ENCODE measurements at places on chromosomes 11 and 22.
A peak's percentile ranks its signal among the peaks of the same experiment; 100 is the strongest.

- no peak for ATAC-seq
Measured at GRCh38 chr11:1126935-1127663, 30.7 kb upstream of the MUC5AC start.

GRCh38 chr11:113237261-113237660 lies 77.1 kb upstream of the TTC12 start:
- ATAC-seq: no peak

- ATAC-seq: no peak
Measured at GRCh38 chr11:78377625-78378418, 39.8 kb downstream of the GAB2 start.

DNA sequence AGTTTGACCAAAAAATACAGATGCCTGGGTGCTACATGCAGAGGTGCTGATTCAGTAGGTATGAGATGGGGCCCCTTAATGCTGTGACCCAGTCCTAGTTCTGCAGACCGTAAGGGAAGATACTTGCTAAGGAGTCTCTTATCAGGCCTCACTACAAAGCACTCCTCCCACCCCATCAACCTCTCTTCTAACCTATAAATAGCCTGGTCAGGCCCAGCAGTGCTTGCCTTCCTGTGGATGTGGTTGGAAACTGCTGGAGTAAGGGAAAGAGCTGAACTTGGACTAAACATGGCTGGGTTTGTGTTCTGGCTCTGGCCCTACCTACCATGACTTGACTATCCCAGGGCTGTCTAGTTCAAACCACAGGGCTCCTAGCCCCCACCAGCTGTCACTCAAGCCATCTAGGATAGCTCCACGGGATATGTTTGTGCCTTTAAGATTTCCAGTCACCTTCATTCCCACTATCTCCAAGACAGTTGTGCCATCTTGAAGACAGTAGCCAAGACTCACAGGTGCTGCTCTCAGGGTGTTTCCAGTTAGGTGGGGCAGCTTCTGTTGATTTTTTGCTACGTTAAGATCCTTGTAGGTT lies 9.5 kb upstream of the DKK3 start:
- ATAC-seq: no peak

- ATAC-seq: no peak
Measured at GRCh38 chr22:36986242-36986821, 32.9 kb downstream of the TST start.

DNA sequence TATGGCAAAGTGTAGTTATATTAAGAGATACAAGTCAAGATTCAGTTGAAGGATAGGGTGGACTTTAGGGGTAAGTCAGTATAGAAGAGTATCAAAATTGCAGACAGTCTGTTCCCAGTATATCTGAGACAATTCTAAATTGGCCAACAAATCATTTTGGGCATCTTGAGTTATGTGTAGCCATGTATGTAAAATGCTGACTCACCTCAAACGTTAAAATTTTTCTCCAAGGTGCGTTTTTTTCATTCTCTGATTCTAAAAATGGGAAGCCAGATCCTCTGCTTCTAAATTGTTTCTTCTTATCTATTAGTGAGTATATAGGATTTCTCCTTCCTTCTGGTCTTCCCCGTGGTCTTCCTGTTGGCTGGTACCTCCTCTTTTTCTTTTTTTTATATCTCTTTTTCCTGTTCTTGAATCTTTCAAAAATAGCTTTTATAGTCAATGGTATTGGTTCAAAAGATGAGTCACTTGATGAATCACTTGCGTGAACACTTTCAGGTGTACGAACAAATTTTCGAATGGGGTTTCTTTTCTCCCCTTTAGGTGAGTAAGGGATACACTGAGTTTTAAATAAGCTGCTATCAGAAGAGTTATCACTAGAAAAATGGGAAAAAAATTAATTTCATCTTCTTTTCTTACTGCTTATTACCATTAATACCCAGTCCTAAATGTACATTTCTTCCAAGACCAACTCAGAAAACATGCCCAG lies 3.2 kb downstream of the TAF1D start:
- ATAC-seq: no peak

DNA sequence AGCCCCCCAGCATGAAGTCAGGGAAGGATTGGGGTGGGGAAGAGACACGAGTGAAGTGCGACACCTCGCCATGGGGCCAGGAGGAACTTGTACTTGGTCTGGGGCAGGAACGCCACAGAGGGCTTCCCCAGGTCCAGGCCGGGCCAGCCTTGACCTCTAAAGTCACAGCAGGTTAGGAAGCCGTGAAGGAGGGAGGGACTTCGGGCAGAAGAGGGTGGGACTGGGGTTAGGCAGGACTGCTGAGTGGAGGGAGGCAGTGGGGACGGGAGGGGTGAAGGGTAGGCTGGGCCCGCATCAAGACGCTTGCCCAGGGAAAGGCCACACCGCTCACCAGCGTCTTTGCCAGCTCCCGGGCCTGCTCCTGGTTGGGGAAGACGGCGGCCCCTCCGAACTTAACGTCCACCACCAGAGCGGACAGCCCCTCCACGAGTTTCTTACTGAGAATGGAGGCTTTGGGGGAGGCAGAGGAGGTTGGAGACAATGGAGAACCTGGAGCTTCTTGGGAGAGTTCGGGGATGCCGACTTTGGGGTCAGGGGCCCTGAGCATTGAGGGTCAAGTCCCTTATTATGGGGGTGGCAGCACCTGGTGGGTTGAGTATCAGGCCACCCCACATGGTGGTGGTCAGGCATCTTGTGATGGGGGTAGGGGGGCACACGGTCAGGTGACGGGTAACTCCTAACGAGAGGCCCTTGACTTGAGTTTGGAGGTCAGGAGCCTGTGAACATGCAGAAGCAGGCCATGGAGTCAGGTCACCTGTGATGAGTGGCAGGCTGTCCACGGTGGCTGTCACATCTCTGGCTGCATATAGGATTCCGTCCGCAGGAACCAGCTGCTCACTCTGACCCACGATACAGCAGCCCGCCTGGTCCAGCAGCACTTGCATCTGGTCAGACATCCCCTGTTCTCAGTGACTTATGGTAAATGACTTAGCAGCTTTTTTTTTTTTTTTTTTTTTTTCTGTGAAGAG lies 1.7 kb upstream of the SCO2 start:
- ATAC-seq: peak; percentile 2

DNA sequence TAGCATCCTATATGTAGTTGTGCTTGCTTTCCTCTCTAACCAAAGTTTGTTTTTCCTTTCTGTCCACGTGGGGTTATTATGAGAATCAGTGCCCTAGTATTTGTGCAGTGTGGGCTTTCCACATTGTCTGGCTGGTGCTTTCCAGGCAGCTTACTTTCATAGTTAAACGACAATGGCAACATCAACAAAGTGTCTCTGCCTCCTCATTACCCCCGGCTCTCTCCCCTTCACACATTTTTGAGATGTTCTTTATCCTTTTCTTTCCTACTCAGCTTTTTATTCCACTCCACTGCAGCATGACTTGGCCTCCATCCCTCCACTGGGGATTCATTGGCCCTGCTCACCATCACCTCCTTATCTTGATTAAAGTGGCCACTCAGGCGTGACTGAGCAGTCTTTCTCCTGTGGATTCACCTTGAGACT lies 19.1 kb downstream of the SPECC1L start:
- ATAC-seq: peak; percentile 48

DNA sequence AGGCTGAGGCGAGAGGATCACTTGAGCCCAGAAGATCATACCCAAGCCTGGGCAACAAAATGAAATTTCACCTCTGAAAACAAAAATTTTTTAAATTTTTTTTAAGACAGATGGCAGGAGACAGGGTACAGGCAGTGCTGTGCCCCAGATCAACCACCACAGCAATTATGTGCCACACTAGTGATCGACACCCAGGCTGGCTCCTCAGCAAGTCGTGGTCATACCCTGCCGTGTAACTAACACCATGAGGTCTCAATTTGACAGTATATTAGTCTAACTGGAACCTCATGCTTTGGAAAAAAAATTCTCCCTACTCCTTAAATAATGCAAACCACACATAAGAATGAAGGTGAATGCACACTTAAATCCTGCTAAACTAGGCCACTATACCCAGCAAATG lies 8.3 kb downstream of the SF3A1 start:
- peak; percentile 67 for ATAC-seq

Measured in stimulated activated memory B cell treated with anti-CD40 and anti-IgM and Interleukin-4, amounts not matched to agents 10 μg/mL and 1 μg/mL and 100 μg/mL, for 72 hours (primary cell).